ENCODE measurements at places on chromosomes 16 and 17. TPM values are rescaled to one million over a fixed set of nuclear protein-coding genes. Genes with fewer than 3 reads are reported as not detected.
A peak's percentile ranks its signal among the peaks of the same experiment; 100 is the strongest.

- ATAC-seq = no peak
These were observed 62.3 kb upstream of the ADCY9 start for GRCh38 chr16:4178468-4179010.

GRCh38 chr16:31149894-31150890 lies at the start of gene PRSS36:
Gene PRSS36, minus strand, starts transcription at chr16:31150066. Its CDS starts 31 bp downstream, at chr16:31150035.
- peak; percentile 17 for ATAC-seq

- ATAC-seq = peak; percentile 54
These were observed 31.4 kb upstream of the PMFBP1 start for GRCh38 chr16:72203401-72203800.

GRCh38 chr16:14111713-14112538 lies 40.8 kb downstream of the MRTFB start:
- peak; percentile 47 for ATAC-seq

DNA sequence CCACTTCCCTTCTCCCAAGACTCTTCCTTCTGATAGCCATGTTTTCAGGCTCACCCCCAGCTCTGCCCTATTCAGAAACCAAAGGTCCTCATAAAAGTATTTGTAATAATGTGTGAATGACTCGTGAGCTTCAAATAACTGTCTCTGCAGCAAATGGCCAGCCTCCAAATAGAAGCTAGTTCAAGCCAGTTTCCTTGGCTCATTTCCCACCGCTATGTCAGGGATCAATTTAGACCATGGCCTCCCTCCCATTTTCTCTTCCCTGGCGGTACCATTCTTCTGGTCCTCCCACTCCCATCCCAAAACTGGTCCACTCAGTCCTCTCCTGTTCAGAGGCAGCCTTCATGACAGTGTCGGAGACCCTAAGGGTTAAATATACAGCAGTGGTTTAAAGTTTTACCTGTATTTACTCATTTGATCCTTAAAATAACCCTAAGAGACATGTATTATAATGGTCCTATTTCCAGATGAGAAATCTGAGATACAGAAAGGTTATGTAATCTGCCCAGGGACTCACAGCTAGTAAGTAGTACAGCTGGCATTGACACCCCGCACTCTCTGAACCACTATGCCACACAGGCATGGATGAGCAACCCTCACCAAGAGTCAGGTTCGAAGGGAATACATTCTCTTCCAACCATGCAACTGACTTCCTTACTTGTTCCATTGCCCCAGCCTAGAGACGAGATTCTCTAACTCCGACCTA lies 42.9 kb downstream of the GAS7 start:
- ATAC-seq = no peak

DNA sequence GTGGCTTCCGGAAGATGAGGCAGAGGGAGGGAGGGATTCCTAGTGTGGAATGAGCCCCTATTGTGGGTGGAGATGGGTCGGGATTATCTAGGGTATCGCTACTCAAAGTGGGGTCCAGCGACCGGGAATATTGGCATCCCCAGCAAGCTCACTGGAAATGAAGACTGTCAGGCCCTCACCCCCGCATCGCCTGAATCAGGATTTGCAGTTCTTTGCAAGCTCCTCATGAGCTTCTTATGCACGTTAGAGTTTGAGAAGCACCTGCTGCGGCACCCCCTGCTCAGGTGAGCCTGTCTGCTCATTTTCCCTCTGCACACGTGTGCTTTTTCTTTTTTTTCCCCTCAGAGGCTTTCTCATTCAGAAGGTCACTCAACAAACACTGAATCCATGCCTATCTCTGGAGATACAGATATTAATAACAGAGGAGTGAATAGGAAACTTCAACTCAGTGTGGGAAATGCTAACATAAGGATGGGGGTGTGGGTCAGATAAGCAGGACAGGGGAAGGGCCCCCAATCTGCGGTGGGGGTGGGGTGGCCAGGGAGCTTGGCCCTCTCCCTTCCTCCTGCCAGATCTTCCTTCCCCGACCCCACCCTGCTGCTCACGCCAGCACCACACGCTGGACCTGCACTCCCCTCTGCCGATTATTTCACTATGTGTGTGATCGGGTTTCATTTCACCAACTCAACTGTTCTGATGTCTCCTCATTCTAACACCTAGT lies 67.7 kb upstream of the NFAT5 start:
- ATAC-seq = no peak

- ATAC-seq = no peak
These were observed 113.8 kb downstream of the MSI2 start for GRCh38 chr17:57370037-57370581.

GRCh38 chr16:73217654-73218053 lies 169.7 kb upstream of the ZFHX3 start:
- no peak for ATAC-seq

- no peak for ATAC-seq
These were observed 1.3 kb downstream of the PARD6A start for GRCh38 chr16:67661886-67662652.

DNA sequence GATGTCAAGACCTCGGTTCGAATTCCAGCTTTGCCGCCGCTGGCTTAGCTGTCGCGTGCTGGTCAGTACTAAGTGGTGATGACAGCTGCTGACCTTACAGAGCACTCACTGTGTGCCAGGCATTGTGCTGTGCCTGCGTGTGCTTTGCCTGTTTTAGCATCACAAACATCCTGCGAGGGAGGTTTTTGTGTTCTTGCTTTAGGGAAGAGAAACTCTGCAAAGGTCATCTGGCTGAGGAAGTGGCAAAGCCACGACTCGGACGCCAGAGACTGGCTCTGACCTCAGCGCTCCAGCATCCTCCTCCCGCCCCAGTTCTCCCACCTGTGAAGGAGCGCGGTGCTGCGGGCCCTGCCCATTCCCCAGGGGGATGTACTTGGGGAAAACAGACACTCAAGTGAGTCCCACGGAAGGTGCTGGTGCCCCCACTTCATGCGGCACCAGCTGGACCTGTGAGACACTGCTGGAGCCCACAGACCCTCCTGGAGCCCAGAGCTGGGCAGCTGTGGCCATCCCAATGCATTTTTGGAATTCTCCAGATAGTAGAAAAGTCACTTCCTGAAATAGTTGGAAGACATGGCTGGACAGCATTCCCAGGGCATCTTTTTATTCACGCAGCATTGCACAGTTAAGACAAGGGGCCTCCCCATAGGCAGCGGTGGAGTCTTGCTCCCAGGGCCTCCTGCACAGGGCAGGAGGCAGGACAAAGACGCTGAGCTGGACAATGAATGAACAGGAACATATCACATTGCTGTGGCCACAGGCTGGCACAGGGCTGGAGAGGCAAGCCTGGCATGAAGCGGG lies 20.0 kb upstream of the HERPUD1 start:
- peak; percentile 64 for ATAC-seq

- ATAC-seq = no peak
These were observed 403 bp downstream of the TEPSIN start for GRCh38 chr17:81238490-81238814.

DNA sequence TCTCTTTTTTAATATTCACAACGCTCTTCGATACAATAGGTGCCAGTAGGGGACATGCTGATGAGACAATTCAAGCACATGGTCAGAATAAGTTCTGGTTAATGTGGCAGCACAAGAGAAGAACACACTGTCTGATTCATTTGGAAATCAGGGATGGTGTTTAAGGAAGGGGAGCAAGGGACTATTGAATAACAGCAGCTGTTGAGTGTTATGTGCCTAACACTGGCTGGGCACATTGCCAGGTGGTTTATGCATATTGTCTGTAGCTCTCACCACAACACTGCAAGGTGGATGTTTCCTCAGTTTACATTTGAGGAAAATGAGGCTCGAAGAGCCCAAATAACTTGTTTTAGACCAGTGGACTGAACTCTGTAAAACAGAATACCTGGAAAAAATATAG lies 44.2 kb downstream of the LYRM9 start:
- ATAC-seq = no peak

SRCIN1 gene
- 2.3 TPM for total RNA-seq

UMOD gene
- not detected for total RNA-seq

PRSS22 gene
- total RNA-seq = not detected

ATP6V0D1 gene
- 94.2 TPM for total RNA-seq

MFSD6L gene
- not detected for total RNA-seq
